T47D (cell line): ENCODE measurements at places on chromosomes 2 and 18.

DNA sequence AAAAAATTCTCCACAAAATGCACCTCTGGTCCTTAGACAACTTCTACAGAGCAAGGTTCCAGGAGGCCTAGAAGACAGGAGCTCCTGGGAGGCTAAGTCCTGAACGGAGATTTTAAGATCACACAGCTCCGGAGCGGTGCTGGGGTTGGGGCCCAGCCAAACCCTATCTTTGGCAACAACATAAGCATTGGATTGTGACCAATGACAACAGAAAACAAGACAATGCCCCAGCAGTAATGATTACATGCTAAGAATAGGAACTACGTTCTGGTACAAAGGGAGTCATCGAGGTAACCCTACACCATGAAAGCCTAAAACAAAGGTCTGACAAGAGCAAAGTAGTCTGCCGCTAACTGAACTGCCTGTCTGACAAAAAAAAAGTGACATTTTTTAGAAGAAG is 171.2 kb downstream of the CMPK2 start:
- DNase-seq, result no peak

DNA sequence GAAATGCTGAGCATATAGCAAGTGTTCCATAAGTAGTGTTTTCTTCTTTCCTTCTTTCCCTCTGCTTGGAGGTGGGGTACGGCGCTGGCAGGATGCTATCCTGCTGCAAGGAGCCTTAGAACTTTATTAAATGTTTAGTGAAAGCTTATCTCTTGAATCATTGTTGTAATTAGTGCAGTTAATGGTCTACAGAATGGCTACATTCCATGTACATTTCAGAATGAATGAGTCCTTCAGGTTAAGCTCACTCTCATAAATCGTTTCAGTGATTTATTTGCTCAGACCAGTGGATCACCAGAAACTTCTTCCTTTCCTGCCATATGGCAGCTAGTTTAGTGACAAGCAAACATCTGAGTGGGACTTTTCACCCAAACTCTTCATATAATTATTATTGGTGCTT is 3.3 kb upstream of the YWHAQ start:
- no peak for DNase-seq

GRCh38 chr2:204611764-204612163 is 66.5 kb downstream of the PARD3B start:
- no peak for DNase-seq

DNA sequence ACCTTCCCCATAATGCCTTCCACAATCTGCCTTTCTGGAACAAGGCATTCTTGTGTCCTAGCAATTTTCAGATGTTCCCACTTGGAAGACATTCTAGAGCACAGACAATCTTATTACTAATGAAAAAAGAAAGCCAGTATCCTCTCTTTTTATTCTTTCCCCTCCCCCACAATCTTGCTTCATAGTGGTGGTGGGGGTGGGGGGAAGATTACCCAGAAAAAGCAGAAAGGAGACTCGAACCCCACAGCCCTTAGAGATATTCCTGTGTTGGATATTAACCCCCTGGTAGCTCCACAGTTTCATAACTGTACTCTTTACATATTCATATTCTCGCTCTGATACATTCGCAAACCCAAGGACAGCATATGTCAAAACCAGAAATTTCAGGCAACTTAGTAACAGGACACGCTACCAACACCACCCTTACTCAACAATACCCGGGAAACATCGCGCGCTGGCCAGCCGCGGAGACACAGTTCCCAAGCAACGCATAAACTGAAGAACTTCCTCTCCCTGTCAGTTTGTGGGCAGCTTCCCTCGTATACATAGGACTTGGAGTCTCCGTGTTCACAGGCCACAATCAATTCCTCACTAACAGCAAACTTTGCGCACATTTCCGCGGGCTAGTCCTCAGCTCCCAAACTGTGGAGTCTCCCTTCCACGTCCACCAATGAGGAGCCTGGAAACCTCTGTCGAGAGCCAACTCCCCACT is 793 bp downstream of the NR4A2 start:
- DNase-seq, result peak; percentile 67

DNA sequence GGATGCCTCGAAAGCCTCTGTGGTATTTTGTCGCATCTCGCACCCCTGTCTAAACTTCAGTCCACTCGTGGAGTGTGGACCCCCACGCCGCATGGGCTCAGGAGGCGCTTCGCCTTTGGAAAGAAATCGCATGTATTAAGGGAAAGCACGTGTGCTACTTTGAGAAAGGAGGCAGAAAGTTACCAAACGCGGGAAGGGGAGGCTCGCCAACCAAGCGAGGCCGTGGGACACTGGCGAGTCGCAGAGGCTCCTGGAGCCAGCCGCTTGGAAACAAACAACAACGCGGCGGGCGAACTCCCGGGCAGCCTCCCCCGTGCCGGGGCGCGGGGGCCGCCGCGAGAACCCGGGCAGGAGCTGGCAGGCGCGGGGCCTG is 455 bp upstream of the AGAP1 start:
- no peak for DNase-seq

DNA sequence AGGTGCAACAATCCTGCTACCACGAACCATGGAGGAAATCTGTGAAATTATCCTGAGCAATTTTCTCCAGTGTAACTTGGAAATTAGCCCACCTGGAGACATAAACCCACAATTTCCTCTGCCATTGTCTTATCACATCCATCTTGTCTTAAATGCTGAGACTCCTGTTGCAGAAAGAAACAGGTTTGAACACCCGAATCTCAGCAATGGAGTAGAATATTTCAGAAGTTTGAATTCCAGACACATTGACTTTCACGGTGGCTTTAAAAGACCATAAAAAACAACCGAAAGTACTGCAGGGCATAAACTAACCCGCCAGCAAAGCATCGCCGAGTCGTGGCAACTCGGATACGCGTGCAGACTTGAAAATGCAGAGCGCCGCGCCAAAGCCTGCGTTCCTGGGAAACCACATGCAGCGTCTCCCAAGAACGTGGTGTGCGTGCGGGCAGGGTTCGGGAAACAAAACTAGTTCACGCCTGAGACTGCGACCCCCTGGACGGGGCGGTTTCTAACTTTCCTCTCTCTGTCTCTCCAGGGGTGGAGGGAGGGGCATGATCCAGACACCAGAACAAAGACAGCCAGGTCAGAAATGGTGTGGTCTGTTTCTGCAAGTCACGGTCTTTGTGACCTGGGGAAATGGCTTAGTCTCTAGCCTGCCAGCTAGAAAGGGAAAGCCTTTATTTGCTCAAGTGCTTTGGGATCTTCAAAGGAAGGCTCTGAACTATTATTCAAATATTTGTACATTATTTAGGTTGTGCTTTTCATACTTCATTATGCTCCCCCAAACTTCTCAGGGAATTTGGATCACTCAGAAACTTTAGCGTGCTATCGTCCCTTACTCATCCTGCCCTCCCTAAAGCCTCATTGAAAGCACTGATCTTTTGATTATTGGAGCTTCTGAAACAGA is 26.9 kb upstream of the KCTD1 start:
- DNase-seq, result peak; percentile 72

GRCh38 chr18:57207124-57207916 is 60.4 kb downstream of the BOD1L2 start:
- no peak for DNase-seq

DNA sequence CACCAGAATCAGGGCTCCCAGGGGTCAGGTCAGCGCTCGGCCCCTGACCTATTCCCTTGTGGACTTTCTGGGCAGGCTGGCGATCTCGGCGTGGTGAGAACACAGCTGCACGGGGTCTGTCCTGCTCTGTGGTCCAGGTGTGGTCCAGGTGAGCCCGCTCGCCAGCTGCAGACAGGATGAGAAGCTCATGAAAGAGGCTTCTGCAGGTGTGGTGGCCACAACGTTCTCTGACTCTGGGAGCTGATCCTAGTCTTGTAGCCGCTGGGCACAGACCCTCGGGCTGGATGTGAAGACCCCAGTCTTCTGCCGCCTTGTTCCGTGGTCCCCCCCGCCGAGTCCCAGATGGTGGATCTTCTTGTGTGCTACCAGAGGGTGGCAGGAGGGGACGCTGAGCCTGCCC is 129.7 kb downstream of the RTP5 start:
- DNase-seq, result no peak

- no peak for DNase-seq
Measured at GRCh38 chr2:62118160-62118559, 77.8 kb upstream of the B3GNT2 start.

DNA sequence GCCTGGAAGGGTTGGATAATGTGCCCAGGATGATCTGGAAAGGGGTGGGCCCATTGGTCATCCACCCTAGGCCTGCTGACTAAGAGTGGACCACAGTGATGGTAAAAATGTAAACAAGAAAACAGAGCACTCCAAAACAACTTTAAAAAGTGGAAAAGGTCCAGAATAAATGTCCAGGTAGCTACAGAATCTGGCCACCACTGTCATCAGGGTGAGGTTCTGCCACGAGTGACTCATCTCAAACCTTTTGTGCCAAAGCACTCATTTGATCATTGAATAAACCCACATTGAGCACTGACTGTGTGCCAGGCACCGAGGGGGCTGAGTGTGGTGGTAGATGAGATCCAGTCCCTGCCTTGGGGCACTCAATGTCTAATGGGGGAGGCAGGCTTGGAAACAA is 64.9 kb downstream of the EMX1 start:
- no peak for DNase-seq

DNA sequence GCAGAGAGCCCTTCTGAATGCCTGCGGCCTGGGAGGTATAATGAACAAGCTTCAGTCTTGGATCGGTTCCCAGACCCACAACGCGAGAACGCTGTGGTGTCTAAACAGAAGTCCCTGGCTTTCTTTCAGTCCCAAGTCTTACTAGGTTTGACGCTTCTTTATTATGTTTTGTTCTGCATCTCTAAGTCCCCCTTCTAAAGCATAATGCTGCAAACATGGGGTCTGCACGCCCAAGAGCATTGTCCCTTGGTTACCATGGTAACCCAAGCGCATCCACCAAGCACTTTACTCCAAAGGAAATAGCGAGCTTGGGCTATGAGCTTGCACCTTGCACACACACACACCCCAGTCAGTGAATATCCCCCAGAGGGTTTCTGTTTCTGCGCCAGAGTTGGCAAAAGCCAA is 193.7 kb downstream of the INO80D start:
- DNase-seq, result no peak

GRCh38 chr2:1366546-1367134 is 46.6 kb upstream of the TPO start:
- DNase-seq, result no peak
